Aorta (tissue), 5 donors: ENCODE measurements at places on chromosomes 3 and 15.

GRCh38 chr15:82130248-82130647 lies 84.4 kb upstream of the MEX3B start:
- DNase-seq = no peak

GRCh38 chr3:149180057-149180573 lies 41.5 kb downstream of the CP start:
- DNase-seq = peak; percentile 90

DNA sequence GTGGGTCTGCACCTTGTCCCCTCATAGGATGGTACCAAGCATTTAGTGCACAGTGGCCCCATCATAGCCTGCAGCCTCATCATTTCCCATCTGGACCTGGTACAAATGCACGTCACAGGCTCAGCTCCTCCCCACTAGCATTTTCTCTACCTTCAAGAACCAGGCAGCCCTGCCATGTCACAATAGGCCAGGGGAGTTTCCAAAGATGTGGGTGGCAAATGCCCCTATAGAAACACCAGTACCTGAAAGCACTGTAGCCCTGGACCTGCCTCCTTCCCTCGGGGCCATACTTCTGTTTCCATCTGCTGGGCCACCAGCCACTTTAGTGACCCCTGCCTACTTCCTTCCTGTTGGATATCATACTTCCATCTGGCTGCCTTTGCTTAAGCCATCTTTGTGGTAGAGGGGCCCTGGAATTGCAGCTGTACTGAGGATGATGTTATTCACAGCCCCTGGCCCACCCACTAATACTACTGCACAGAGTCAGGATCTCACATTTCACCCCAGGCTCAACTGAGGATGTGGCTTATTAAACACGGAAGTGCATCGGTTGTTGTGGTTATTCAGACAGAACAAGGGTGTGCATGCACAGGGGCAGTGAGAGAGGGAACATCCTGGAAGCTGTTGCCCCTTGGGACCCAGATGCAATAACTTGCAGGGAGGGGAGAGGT lies 3.8 kb downstream of the TCTA start:
- peak; percentile 29 for DNase-seq

GRCh38 chr3:186515125-186515524 lies 29.1 kb downstream of the CRYGS start:
- no peak for DNase-seq

- DNase-seq = no peak
Observed at GRCh38 chr3:160401291-160402095, 2.0 kb downstream of the SMC4 start.

DNA sequence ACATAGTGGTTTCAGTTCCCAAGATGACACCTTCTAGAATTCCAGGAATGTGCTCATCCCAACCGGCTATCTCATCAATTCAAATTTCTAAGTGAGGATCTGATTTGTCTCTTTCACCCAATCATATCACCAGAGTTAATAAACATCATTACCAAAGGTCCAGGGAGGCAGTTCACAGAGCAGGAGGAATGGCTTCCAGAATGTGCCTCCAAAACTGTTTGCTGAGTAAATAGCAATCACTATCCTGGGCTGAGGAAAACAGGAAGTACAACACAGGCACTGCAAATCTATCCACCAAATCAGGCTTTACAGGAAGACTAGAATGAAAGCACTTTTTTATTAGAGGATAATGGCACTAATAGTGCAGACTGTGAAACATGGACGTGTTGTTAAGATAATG lies 61.5 kb downstream of the OSBPL10 start:
- DNase-seq = no peak

DNA sequence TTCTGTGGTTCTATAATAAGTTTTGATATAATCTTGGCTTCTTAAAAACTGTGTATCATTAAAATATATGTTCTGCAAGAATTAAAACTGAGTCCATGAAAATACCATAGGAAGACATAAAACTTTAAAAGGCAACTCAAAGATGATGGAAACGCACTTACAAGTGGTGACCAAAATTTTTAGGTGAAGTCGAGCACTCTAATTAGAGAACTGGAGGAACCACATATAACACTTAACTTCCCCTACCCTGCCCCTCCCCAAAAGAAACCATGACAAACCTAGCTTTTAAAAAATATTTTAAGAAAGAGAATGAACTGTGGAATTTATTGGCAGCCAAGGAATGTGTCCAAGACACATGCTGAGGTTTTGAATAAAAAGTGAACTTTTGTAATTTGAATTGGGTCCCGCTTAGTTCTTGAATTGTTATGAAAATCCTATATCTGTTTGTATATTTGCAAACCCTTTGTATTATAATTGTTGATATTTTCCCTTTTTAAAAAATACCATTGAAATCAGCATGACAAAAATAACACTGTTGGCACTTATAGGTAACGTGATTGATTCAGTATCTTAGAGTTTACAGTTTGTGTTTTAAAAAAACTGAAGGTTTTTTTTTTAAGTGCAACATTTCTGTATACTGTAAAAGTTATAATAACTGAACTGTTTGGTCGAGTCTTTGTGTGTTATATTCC lies 7.7 kb downstream of the NR2F2 start:
- DNase-seq = no peak

DNA sequence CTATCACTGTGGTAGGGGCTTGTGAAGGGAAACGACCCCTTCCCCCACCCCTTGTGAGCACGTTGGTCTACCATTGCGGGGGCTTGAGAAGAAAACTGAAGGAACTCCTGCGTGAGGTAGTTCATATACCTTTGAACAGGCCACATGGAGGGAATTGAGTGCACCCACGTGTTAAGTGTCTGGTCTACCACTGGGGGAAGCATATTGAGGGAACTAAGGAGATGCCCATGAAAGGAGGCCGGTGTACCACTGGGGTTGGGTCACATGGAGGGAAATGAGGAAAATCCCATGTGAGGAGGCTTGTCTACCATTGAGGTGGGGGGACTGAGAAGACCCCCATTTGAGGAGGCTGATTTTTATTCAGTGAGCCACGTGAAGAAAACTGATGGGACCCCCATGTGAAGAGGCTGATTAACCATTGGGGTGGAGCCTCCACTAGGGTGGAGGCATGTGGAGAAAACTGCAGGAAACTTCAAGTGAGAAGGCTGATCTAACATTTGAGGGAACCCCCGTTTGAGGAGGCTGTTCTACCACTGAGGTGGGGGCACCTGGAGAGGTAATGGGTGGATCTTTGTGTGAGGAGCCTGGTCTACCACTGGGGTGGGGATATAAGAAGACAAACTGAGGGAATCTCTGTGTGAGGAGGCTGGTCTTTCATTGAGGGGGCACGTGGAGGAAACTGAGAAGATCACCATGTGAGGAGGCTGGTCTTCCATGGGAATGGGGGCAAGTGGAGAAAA lies 163.2 kb downstream of the FBLN2 start:
- DNase-seq = peak; percentile 20

DNA sequence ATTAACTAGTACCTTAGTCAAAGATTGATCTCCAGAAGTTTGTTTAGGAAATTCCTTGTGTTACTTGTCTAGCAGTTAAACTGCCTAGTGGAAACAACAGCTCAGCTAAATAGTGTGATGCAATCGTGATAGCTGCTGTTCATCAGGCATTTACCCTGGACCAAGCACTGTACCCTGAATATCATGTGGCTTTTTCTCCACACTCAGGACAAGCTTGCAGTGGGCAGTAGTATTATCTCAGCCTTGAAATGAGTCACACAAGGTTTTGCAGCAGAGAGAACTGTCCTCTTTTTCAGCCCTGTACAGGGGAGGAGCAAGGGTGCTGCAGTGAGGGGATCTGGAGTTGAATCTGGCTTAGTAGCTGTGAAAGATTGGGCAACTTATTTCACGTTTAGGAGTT lies 208.4 kb downstream of the TP63 start:
- DNase-seq = no peak

DNA sequence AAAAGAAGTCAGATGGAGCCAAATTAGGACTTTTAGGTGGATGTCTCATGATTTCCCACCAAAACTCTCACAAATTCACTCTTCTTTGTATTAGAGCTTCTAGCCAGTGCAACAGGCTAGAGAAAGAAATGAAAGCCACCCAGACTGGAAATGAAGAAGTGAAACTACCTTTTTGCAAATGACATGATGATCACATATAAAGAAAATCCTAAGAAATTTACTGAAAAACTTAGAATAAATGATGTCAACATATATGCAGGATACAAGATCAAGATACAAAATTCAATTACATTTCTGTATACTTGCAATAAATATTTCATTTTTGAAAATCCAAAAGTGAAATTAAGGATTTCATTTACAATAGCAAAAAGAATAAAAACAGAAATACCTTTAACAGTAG lies 110.8 kb downstream of the LRIG1 start:
- no peak for DNase-seq

- peak; percentile 51 for DNase-seq
Observed at GRCh38 chr15:58957101-58957973, 23.9 kb upstream of the SLTM start.

GRCh38 chr3:24136624-24137310 lies 191.7 kb downstream of the NR1D2 start:
- no peak for DNase-seq

DNA sequence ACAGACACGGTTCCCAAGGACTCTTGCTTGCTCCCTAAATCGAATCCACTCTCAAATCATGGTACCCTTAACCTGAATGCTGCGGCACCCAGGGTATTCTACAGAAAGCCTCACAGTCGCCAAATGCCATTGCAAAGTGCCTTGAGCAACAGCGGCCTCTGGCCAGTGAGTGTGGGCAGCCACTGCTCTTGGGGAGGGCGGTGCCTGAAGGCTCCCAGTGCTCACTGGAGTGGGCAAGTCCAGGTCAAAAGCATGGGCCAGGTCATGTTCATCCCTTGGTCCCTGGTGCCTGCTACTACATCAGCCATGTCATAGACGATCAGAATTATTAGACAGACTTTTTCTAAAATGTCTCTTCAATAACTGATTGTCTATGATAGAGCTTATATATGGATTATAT lies 82.5 kb downstream of the ADAMTS17 start:
- no peak for DNase-seq

DNA sequence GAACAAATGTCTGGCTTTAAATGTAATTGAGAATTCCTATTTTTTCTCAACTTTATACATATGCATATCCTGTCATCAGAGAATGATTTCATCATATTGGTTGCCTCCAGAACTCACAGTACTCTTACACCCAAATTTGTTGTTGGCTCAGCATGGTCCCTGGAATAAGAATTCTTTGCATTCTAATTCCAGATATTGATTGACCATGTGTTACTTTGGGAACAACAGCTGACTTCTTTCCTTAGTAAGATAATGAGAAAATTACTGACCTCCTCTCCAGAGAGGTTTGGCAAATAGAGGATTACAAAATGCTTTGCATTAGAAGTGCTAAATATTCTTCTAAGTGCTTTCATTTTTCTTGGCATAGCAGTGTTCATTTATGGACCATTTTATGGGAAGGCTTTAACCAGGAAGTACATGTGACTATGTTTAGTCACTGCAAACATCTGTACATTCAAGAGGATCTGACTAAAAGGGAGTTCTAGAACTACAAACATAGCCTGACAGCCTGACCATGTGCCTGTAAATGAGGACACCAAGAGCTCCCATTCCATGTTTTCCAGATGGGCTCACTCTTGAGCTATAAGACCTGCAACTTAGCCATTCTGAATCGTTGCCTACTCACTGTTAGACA lies 391.6 kb upstream of the DPPA4 start:
- DNase-seq = no peak

DNA sequence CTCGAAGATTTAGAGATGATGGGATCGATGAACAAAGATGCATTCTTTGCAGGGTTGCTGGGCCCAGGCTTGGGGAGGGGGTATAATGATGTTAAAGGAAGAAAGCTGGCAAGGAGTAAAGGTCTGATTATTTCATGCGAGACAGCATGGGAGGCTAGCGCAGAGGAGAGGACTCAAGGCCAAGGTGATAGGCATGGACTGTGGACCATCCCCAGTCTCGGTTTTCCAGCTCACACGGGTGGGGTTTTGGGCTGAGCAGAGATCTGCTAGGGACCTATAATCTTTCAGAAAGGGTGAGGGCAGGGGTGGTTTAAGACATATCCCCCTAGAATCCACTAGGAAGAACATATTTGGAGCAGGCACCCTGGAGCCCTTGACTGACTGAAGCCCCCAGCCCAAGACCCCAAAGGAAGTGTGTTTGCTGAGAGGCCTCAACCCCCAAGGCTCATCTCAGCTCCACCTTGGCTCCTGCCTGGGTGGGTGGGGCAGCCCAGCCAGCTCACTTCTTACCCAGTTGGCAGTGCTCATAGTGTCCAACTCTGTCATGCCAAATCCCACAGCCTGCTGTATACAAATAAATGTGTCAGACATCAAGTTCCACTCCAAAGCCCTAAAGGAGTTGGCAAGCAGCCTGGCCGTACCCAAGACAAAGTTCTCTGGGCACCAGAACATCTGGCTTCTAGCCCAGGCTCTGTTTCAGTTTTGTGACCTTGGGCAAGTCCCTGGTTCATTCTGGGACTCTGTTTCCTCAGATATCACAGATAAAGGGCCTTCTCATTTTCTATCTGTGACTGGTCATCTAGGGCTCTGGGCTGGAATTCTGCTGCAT lies 17.9 kb downstream of the ACSBG1 start:
- no peak for DNase-seq

DNA sequence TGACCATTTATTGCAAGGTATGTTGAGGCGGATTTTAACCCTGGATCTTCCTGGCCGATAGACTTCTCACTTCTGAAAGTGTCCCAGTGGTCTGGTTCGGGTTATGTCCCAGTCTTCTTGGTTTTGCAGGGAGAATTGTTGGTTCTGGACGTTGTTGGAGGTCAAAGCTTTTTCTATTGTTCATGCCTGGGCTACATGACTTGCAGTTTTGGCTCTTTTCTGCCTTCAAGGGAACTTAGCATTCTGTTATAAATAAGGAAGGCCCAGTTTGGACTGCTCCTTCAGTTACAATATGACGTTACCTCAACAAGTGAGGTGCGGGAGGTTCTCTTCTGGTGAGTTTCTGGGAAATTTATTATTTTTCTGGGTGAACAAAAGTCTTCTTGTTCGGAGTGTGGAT lies 614.3 kb downstream of the DIPK2A start:
- no peak for DNase-seq

GRCh38 chr3:94716326-94717018 lies 653.6 kb downstream of the NSUN3 start:
- no peak for DNase-seq

GRCh38 chr15:88312941-88313579 lies 56.5 kb upstream of the NTRK3 start:
- DNase-seq = no peak

- DNase-seq = no peak
Observed at GRCh38 chr3:168671091-168671490, 575.4 kb upstream of the GOLIM4 start.

GRCh38 chr3:167350245-167350862 lies 29.7 kb downstream of the ZBBX start:
- DNase-seq = no peak

- DNase-seq = no peak
Observed at GRCh38 chr15:62128916-62129315, 36.2 kb downstream of the C2CD4B start.

DNA sequence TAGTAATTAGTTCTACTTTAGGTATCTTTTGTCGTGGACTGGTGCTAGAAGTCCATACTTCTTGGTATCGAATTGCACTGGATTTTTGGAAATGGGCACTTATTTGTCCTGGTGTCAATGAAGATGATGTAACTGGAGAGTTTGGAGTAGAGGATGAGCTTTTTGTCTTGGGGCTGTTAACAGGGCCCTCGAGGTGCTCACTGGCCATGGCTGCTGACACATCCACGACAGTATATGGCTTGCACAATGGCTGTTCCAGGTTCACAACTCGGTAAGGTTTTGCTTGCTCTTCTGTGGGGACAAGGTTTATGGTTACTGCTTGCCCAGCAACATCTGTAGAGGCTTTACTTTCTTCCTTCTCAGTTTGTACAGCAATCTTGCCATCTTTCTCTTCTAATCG lies 109.4 kb upstream of the TSPAN3 start:
- DNase-seq = no peak

- DNase-seq = no peak
Observed at GRCh38 chr15:68616397-68616796, 37.6 kb downstream of the CORO2B start.

- DNase-seq = no peak
Observed at GRCh38 chr3:169022457-169022856, 641.1 kb downstream of the MECOM start.
